ENCODE measurements at places on chromosomes 7 and 10.

- DNase-seq: no peak
These were observed 1.2 kb downstream of the OPN4 start for GRCh38 chr10:86655596-86655995.

DNA sequence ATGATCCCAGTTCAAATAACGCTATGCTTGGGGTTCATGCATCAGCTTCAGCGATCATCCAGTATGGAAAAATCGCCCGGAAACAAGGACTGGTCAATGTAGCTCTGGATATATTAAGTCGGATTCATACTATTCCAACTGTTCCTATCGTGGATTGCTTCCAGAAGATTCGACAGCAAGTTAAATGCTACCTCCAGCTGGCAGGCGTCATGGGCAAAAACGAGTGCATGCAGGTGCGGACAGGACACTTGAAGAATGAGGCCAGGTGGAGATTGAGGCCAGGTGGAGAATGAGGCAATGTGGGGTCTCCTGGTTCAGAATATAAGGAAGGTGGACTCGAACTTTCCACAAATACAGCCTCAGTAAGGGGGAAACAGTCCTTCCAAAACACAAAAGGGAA lies 105.8 kb downstream of the TRRAP start:
- DNase-seq: no peak

GRCh38 chr10:89301232-89301631 lies 614 bp upstream of the IFIT2 start:
- no peak for DNase-seq

DNA sequence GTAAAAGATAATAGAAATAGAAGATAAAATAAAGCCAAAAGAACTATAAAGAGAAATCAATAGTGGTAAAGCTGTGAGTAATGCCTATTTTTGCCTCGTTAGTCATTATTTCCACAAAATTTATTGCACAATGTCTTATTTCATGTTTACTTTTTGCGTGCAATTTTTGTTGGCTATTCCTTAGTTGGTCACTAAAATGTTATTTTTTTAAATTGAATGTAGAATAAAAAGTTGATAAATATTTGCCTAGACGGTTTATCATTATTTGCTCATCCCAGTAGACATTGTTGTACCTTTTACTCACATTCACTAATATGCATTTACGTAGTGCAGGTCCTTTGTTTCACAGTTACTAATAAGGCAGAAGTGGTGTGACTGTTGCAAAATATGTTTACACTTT lies 227.8 kb upstream of the BMPER start:
- no peak for DNase-seq

- no peak for DNase-seq
These were observed 70.4 kb upstream of the DNAJB12 start for GRCh38 chr10:72425133-72425532.

DNA sequence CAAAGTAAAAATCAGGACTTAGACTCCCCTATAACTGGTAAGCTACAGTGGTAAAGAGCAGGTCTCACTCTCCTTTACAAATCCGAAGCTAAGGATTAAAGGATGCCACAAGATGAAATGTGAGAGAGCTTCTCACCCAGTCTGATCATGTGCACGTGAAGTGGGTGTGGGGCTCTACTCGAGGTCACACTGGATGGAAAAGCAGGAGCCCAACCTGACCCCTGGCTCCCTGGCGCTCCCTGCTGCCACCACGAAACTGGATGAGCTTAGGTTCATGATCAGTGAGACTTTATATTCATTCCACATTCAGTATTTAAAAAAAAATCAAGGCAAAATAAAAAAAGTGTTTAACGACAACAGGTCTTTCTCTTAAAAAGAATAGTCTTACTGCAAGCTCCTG lies 21.7 kb upstream of the FOXI2 start:
- DNase-seq: no peak

DNA sequence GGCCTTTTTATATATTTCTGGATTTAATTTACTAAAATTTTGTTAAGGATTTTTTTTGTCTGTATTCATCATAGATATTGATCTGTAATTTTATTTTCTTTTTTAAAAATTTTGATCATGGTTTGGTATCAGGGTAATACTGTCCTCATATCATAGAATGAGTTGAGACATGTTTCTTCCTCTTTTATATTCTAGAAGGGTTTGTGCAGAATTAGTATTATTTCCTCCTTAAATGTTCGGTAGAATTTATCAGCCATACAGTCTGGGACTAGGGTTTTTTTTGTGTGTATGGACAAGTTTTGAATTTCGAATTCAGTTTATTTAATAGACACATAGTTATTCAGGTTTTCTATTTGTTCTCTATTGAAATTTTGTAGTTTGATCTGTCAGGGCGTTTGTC lies 54.0 kb downstream of the SHOC2 start:
- no peak for DNase-seq

DNA sequence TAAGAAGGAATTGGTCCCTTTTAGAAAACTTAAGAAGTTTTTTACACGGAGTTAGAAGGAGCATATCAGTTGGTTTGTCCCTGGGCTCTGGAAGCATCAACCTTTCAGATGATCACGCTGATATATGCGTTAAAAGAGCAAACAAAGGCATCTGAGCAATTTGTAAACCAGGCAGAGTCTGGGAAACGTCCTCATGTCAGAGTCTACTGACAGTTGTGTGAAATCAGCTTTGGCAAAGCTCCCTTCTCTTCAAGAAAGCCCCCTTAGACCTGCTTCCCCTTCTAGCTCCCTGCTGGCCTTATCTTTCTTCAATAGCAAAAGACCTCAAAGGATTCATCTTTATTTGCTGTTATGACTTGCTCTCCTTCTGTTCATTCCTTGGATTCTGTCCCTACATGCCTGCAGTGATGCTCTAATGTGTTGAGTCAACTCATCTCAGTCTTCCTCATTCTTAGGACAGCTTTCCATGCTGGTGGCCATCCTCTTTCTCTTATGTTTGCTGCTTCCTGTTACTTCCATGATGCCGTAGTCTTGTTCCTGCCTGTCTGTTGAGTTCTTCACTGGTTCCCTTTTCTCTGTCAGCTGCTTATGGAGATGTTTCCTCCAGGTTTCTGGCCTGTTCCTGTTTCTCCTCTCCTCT lies 106.5 kb upstream of the BMPER start:
- no peak for DNase-seq

DNA sequence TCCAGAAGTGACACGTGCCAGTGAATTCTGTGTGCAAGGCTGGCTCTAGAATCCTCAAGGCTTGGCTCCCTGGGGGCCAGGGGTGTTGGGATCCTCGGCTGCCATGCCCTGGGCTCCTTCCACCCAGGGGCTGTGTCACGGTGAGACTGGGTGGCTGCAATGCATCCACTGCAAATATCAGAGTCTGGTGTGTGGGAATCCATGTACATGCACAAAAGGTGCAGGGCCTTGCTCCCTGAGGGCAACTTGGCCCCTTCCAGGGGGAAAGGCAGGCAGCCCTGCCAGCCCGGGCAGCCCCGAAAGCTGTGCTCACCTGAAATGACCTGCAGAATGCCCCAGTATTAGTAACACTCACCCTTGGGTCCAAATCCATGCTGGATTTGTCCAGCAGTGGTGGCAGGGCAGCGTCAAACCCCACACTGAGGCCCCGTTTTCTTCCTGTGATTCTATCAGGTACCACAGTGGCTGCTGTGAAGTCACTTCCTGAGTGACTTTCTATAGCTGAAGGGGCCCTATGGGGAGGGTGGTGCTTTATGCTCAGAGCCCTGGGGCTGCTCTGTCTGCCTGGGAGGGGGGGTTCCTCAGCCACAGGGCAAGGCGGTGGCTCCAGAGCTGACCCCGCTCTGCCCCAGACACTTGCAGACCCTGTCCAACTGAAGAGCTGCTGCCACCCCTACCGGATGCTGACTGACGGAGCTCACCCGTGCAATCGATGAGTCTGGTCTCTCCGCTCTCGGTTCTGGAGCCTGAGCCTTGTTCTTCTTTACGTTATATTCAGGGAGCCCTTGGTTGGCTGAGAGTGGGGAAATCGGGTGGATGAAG lies 317.7 kb downstream of the GLRX3 start:
- no peak for DNase-seq

DNA sequence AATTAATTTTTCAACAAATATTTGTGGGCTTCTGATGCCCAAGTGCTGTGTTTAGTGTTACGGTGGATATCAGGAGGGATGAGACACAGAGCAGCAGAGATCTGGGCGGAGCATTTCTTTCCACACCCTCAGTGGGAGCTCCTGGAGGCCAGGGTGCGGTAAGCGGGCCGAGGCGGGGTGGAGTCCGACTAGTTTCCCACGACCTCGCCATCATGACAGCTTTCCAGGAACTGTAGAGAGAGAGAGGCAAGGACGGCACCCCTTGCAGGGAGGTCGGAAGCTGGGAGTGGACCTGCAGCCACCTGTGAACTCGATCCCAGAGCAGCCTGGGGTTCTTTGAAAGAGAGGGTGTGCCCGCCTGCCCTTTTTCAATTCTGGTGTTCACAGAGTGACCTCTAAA lies 128.2 kb downstream of the ACTR3B start:
- DNase-seq: no peak

DNA sequence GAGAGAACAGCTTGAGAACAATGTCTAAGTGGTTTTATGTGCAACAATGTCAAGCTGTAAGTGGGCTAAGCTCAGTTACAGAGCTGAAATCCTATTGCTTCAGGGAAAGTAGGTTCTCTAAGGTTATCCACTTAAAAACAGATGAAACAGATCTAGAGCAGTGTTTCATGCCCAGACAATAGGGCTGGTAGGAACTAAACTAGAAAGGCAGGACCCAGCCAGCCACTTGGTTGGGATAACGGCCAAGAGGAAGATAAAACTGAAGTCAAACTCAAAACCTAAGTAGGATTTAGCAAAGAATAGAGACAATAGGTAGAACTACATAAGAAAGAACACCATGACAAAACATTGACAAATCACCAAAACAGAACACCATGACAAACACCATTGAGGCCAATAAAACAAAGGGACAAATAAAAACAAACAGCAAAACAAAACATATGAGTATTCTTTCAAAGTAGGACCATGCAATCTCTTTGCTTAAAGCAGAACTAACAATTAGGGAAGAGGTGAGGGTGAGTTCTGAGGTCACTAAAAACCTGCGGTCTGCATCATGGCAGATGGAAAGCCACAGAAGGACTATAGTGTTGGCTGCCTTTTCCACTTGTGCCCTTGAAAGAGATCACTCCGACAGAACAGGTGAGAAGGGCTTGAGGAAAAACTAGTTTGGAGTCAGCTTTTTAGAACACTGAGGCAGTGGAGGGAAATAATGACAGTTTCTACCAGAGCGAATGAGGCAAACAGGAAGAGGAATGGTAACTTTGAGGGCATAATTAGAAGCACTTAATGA lies 81.0 kb downstream of the HGF start:
- DNase-seq: no peak

- no peak for DNase-seq
These were observed 56.7 kb downstream of the GNA12 start for GRCh38 chr7:2787251-2787951.

GRCh38 chr10:107269626-107270025 lies 105.1 kb upstream of the SORCS1 start:
- no peak for DNase-seq

GRCh38 chr10:105148921-105149320 lies 507.8 kb downstream of the SORCS3 start:
- no peak for DNase-seq

DNA sequence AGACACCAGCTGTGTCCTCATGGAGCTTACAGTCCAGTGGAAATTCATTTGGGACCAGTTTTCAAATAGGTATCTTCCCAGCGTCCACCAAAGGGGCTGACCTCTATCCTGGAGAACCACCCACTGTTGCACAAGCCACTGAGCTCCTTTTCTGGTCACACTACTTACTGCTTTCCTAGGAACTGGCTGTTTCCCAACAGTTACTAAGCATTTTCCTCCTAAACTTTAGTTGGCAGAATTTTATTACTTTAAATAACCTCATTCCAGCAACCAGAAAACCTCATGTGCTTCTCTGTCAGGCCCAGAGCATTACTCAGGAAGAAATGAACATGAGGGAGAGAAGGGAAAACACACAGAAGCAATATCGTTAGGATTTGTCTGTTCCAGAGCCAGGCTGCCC lies 183.1 kb downstream of the GPAM start:
- no peak for DNase-seq

- no peak for DNase-seq
These were observed 28.8 kb downstream of the PFKP start for GRCh38 chr10:3096149-3096548.

- DNase-seq: no peak
These were observed 3.4 kb downstream of the TWIST1 start for GRCh38 chr7:19113855-19114550.

GRCh38 chr10:110093722-110094121 lies 85.9 kb downstream of the ADD3 start:
- DNase-seq: no peak

- no peak for DNase-seq
These were observed 63.5 kb downstream of the FAM53B start for GRCh38 chr10:124680675-124681074.

GRCh38 chr10:79044036-79044632 lies 24.6 kb upstream of the ZMIZ1 start:
- no peak for DNase-seq

GRCh38 chr10:59805014-59805413 lies 51.8 kb upstream of the MRLN start:
- no peak for DNase-seq

Data from activated gamma-delta T cell treated with anti-CD3 and anti-CD28 coated beads, Interleukin-2, amount 50 U/mL, for 16 hours (primary cell).